ENCODE measurements at places on chromosomes 1 and 21.
A peak's percentile ranks its signal among the peaks of the same experiment; 100 is the strongest.

GRCh38 chr1:210631399-210631798, 302.7 kb downstream of the HHAT start:
- DNase-seq = no peak

DNA sequence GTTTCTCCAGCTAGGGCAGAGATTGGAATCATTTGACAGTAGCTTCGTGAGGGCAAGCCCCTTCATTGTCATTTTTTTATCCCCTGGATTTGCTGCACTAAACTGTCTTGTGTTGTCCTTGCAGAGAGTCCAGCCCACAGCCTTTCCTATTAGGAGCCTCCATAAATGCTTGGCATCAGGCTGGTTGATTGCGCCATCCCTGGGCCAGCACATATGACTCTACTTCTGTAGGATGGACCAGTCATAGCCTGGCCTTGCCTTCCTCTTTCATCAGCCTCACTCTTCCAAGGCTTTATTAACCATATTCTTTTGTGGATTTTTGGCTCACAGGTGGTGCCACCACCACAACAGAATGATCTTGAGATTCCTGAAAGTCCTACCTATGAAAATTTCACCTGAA, 31.4 kb downstream of the LY9 start:
- DNase-seq = no peak

DNA sequence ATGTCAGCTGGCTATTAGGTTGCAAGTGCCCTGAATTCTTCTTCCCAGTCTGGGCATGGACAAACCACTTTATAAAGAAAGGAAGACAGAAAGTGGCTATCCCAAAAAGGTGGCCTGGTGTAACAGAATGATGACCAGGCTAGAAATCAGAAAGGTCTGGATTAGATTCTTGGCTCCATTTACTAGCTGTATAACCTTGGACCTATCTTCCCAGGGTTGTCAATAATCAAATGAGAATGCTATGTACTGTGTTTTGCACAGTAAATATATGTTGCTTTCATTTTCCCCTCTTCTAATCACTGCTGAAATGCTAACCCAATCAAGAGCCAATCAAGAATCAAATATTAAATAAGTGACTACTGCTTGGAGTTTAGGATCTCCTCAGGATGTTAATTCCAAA, 20.4 kb downstream of the RNF19B start:
- DNase-seq = no peak

DNA sequence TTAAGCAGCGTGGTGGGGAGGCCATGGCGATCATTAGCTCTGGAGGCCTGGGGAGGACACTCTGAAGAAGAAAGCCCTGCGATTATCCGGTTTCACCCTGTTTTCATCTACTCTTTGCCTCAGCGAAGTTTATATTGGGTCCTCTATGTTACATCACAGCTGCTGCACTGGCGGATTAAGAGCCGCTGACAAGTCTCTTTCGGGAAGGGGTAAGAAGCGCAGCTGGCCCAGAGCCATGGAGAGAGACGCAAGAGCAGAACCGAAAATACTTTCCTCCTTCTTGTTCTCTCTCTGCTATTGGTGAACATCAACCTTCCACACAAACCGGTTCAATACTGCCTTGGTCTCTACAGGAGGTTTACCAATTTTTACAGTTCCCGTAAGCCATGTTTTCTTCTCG, 291.5 kb downstream of the FAM72C start:
- DNase-seq = no peak

DNA sequence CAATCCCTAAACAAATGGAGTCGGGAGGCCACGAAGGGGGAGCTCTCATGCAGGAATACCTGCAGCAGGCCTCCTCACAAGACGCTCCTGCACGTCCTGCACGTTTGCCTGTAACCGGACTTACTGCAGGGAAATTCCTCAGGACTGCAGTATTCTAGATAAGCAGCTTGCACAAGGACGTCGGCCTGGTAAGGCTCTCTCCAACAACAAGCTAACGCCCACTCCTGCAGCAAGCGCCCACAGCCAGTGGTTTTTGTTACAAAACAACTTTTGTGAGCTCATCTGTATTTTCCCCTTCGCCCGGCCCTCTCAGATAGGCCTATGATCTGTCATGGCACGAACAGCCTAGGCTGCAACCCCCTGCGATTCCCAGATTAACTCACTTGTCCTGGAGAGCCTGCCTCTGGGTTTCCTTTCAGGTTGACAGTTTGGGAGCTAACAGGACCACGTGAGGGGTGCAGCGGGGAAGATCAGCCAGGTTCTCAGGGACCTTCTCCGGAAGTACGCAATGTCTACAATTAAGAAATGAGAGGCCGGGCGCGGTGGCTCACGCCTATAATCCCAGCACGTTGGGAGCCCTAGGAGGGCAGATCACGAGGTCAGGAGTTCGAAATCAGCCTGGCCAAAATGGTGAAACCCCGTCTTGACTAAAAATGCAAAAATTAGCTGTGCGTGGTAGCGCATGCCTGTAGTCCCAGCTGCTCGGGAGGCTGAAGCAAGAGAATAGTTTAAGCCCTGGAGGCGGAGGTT, 921 bp upstream of the MIB2 start:
- DNase-seq = peak; percentile 72

DNA sequence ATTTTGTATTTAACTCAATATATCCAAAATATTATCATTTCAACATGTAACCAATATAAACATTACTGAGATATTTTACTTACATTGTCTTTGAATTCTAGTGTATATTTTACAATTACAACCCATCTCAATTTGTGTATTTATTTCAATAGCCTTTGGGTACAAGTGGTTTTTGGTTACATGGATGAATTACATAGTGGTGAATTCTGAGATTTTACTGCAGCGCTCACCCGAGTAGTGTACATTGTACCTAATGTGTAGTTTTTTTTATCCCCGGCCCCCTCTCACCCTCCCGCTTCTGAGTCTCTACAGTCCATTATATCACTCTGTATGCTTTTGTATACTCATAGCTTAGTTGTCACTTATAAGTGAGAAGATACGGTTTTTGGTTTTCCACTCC, 117.0 kb upstream of the GALNT2 start:
- no peak for DNase-seq

DNA sequence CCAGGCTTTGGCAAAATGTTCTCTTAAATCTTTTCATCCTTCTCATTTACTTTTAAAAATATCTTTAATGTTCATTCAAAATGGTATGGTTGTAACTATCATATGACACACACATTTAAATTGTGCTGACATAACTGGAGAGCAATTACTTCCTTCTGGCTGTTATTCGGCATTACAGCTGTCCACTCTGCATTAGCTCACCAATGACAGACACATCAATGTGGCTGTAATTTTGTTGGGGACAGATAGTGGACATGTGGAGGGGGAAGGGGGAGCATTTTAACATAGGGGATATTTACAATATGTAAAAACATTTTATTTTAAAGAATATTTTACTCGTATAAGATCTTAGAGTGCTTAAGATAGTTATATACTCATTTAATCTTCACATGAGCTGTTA, 319.8 kb downstream of the HMCN1 start:
- DNase-seq = no peak

DNA sequence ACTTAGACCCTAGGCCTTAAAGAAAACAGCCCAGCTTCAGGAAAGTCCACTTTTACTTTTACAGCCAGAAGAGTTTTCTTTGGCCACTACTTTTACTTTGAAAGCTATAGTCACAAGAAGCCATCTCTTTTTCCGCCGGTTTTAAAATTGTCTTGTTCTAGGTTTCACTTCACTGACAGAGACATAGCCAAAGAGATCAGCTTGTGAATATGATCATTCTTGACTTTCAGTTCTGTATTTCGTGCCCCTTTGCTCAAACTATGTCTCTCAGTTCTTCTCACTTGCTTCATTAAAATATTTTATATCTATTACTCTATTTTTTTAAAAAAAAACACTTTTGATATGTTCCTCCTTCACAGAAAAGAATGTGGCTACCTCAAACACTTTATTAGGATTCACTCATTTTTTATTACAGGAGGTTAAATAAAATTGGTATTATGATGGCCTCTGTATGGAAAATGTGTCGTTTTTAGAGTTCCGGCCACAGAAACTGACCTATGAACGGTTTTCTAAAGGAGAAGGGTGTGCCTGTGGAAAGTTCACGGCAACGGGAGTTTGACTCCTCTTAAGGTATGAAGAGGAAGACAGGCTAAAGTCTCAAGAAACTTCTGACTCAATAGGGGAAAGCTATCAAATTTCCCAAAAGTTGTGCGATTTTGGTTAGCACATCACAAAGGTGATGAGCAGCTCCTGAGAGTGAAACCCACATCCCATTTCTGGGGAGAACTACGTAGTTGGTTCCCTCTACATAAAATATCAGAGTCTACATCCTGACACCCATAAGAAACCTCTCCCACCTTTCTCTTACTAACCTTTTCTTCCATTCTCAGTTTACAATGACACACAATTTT, 1.2 kb downstream of the MCOLN2 start:
- no peak for DNase-seq

DNA sequence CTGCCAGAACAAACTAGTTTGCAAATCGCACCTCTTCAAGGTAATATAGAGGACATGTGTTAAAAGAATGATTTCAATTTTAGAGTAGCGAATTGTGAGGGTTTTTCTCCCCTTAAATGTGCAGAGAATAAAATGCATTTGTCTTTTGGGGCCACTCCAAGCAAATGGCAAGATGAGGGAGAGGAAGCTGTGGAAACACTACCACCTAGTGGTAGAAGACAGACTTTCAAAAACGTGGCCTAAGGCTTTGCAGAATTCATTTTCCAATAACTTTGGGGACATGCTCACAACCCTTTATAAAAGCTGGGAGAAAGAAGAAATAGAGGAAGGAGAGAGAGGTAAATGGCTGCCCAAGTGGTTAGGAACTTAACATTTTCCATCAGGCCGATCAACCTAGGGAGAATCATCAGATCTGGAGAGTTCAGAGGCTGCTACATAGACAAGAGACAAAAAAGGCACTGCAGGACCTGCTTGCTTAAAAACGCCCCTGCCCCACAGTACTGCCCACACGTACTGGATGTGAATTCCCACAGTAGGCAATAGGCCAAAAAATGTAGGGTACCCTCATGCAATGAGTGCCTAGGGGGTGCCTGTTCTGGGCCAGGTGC, 15.7 kb upstream of the RCAN1 start:
- DNase-seq = peak; percentile 11

DNA sequence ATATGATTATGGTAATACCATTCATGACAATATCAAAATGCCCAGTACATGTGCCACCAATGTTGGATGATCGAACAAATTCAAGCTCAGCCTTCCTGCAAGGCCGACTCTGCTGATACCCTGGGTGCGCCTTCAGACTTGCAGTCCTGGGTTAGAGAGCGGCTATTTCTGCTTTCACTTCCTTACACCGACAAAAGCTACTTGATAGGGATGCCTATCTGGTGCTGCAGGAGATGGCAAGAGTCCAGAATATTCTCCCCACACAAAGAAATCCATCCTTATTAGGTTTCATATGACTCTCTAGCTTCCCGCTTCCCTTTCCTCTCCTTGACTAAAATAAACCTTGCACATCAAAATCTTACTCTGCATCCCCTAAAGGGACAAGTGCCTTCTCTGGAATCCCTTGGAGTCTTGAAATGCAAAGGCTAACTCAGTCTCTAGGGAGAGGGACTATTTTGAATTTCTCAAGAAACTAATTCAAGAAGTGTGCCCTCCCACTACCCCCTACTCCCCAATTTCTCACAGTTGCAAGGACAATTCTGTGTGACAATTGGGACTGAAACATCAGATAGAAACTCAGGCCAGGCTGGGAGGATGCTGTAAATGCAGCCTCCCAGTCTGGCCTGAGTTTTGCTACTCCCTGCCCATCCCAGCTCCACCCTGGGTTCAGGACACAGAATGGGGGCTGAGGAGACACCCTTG, 103.1 kb upstream of the USP24 start:
- no peak for DNase-seq

GRCh38 chr1:213649373-213649772, 338.4 kb upstream of the PROX1 start:
- no peak for DNase-seq

GRCh38 chr1:16913181-16913832, 8.4 kb upstream of the CROCC start:
- DNase-seq = no peak

GRCh38 chr1:178646821-178647220, 78.2 kb upstream of the RALGPS2 start:
- no peak for DNase-seq

- no peak for DNase-seq
These were observed 54.1 kb downstream of the TAS1R2 start for GRCh38 chr1:18805150-18805879.

GRCh38 chr1:30764939-30765555, 7.5 kb upstream of the LAPTM5 start:
- DNase-seq = no peak

- DNase-seq = no peak
These were observed 42.0 kb upstream of the SCCPDH start for GRCh38 chr1:246681900-246682895.

GRCh38 chr1:68229650-68230483, 2.5 kb downstream of the WLS start:
- DNase-seq = no peak

DNA sequence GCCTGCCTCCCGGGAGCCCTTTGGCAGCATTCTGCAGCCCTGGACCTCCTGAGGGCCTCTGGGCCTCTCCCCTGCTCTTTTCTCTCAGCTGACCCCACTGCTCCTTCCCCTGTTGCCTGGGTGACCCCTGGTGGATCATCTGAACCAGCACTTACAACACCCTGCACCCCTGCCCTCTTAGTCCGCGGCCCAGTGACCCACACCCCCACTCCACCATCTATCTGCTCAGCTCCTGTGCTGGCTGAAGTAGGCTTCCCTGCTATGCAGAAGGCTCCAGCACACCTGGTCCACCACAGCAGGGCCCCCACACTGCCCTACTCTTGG, 74.0 kb downstream of the DMRTA2 start:
- DNase-seq = no peak

- no peak for DNase-seq
These were observed 234.4 kb downstream of the LTN1 start for GRCh38 chr21:28758042-28758882.

DNA sequence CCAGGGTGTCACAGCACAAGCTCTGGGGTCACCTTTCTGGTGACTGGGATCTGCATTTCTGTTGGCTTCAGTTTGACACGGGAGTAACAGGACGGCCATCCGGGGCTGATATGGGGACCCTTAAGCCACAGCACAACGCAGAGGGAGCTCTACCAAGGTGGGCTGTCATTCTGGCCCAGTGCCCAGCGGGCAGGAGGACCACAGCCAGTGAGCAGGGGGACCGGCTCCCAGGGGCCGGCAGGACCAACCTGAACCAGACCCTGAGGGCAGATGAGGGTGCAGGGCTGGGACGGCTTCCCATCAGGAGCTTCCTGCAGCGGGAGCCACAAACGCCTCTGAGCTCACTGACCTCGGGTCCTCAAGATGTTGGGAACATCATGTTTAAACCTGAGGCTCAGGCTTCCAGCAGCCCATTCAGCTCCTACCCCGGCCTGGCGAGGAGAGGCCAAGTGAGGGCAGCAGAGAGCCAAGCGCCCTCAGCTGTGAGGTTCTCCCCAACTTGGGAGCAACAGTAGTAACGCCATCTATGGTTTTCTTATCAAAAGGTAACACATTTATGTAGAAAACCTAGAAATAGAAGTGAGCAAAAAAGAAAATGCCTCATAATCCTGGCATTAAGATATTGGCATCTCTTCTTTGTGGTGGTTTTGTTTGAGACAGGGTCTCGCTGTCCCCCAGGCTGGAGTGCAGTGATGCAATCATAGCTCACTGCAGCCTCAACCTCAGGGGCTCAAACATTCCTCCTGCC, 26.8 kb downstream of the TMEM201 start:
- peak; percentile 51 for DNase-seq
